ENCODE measurements at places on chromosomes 13 and 19.

DNA sequence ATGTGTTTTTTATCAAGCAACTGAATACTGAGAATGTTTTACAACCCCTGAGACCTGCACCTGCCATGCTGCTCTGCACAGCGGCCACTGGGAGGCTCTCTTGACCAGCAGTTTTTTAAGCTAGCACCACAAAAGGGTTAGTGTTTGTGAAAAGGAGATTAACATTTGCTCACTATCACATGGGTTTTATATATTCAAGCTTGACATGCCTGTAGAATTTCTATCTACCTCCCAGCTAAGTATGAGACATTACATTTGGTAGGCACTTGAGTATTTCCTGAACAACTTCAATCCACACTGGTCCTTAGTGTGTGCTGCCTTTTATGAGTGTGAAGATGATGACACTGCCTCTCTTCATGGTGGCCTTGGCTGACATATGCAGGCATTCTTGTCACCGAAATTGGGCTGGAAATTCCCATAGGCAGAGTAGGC, 1238.9 kb downstream of the UQCRFS1 start:
- DNase-seq = no peak

DNA sequence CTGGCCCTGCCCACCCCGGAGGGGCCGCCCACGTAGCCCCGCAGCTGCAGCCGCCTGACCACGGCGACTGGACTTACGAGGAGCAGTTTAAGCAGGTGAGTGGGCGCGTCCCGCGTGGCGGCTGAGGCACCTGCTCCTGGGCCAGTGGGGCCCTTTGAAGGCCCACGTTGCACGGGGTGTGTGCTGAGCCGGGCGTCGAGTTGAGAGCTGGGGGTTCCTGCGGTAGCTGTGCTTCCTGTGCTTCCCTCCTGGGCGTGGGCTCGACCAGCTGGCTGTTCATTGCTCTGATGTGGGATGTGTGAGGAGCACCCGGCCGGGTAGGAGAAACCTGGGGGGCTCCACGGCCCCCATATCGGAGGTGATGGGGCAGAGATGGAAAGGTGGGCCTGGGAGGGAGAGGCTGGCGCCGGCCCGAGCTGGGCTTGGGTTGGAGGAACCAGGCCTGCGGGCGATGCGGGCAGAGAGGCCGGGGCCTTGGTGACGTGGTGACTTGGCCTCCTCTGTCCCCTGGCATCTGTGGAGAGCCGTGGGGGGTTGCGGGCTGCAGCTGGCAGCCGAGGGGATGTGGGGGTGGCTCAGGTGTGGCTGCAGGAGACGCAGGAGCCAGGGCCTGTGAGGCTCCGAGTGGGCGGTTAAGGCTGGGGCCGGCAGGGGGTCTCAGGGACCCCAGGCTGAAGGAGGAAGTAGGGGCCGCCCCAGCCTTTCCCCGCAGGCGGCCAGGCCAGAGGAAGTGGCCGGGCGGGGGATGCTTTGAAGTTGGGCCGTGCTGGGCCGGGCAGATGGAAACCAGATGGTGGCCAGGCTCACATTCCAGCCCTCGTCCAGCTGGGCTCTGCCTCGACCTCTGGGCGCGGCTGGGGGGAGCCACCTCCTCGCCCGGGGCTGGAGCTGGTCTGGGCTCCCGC, 7.1 kb downstream of the ARID3A start:
- DNase-seq = peak; percentile 98

DNA sequence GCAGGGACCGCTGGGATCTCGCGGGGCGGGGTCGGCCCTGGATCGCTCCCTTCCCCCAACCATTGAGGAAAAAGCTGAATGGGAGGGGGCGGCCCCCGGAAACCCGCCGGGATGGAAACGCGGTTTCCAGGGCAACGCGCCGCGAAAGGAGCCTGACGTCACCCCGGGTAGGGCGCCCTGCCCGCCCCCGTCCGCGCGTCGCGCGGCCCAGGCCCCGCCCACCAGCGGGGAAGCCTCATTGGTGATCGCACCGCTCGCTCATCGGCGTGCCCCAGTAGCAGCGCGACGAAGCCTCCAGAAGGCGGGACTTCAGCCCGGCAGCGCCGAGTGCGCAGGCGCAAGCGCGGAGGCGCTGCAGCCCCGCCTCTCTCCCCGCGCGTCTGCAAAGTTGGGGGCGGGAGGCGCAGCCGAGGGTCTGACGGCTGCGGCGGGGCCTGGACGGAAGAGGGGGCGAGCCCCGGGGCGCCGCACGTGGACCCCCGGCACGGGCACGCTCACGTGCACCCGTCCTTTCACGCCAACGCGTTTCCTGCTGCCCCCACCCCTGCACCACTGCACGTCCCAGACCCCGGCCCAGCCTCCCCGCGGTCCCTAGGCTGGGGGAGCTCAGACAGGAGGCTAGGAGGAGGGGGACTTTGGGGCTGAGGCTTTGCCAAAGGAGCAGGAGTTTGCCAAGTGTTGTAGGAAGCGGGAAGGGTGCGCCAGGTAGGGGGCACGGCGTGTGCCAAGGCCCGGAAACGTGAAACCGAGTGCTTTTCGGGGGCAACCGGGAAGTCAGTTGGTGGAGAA, 8.2 kb upstream of the CIRBP start:
- DNase-seq = peak; percentile 98

- DNase-seq = no peak
Observed at GRCh38 chr19:39126312-39127187, 964 bp downstream of the PAK4 start.
